ENCODE measurements at places on chromosomes 6 and 20.

GRCh38 chr20:44856856-44857448 lies 28.6 kb upstream of the YWHAB start:
- no peak for DNase-seq

GRCh38 chr20:44018942-44019637 lies 104.4 kb downstream of the TOX2 start:
- DNase-seq: no peak

GRCh38 chr20:35953387-35954199 lies 709 bp downstream of the SCAND1 start:
- peak; percentile 41 for DNase-seq

DNA sequence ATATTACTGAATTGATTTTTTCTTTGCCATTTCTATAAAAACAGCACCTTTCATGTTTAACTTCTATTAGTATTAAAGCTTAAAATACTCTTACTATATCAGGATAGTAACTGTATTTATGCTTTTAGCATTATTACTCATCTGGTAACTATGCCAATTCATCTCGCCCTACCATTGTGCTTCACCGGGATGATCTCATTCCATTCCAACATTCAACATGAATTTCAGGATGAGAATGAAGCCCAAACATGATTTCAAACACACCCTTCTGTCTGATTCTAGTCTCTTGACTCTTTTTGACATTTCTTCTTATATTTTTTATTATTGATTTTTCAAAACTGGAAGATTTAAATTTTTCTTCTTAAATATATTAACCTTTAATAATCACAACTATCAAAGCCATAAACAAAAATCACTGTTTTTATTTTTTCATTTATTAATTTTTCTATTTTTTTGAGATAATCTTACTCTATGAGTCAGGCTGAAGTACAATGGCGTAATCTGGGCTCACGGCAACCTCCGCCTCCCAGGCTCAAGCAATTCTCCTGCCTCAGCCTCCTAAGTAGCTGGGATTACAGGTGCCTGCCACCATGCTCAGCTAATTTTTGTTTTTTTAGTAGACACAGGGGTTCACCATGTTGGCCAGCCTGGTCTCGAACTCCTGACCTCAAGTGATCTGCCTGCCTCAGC lies 46.7 kb downstream of the GJA1 start:
- DNase-seq: peak; percentile 86

- DNase-seq: no peak
Observed at GRCh38 chr6:157461000-157461915, 80.3 kb downstream of the ZDHHC14 start.

DNA sequence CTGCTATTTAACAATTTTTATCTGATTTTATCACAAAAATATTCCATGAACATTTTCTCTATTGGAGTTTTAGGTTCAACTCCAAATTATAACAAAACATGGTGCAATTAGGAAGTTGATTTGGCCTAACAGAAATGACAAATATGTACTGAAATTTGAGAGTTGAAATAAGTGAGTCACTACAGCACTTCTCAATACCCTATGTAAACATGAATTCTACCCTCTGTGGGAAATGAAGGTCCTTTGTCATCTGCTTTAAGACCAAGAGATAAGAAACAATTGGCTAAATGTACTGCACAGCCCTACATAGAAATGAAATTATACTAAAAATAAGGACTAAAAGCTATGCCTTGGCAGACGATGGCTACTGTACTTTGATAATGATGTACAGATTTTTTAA lies 86.2 kb upstream of the BEND6 start:
- DNase-seq: peak; percentile 80

GRCh38 chr20:54337144-54337543 lies 129.3 kb downstream of the PFDN4 start:
- no peak for DNase-seq

GRCh38 chr6:5071216-5071615 lies 13.9 kb upstream of the PPP1R3G start:
- no peak for DNase-seq

DNA sequence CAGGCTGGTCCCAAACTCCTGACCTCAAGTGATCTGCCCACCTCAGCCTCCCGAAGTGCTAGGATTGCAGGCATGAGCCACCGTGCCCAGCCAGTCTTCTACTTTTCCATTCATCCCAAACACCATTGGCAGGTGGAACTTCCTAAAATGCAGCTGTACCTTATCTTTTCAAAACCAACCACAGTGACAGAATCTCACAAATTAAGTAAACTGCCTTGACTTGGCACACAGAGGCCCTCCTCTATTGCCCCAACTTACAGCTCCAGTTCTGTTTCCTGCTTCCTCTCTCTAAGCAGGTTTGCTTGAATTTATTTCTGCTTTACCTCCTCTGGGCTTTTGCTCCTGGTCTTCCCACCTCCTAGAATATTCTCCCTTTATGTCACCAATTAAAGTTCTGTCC lies 7.6 kb downstream of the MYB start:
- no peak for DNase-seq

- DNase-seq: no peak
Observed at GRCh38 chr20:3473944-3474343, 3.1 kb downstream of the ATRN start.

- DNase-seq: peak; percentile 71
Observed at GRCh38 chr6:4253604-4254231, 118.3 kb upstream of the ECI2 start.

DNA sequence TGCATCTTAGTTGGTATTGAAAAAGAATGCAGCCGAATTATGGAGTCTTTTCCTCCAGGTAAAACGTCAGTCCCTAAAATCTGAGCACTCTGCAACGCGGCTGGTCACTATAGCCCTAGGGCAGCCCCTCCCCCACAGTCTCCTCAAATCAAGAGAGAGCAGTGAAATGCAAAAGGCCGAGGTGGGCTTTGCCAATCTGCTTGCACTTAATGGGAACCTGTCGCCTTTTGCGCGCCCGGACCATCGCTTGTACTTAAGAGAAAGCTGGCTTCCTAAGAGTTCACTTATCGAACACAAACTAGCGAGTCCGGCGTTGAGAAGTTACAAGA lies 447 bp downstream of the MCM3 start:
- DNase-seq: peak; percentile 20

- DNase-seq: no peak
Observed at GRCh38 chr6:18327626-18328025, 59.5 kb upstream of the RNF144B start.

GRCh38 chr6:169362501-169363121 lies 109.0 kb upstream of the THBS2 start:
- DNase-seq: peak; percentile 23

DNA sequence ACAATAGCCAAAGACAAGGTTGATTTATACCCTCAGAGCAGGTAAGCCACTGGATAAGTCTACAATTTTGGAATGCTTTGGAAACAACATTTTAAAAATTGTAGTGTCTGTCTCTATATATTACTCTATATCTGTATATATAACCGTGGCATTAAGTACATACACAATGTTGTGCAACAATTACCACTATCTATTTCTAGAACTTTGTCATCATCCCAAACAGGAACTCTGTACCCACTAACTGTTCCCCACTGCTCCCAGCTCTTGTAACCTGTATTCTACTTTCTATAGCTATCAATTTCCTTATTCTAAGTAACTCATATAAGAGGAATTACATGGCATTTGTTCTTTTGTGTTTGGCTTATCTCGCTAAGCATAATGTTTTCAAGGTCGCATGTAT lies 78.2 kb upstream of the ASCC3 start:
- DNase-seq: no peak

- DNase-seq: peak; percentile 75
Observed at GRCh38 chr6:28488916-28489365, 26.7 kb downstream of the GPX6 start.

GRCh38 chr6:146739696-146740095 lies 140.9 kb downstream of the ADGB start:
- no peak for DNase-seq

- no peak for DNase-seq
Observed at GRCh38 chr20:8664778-8665177, 404.1 kb upstream of the PLCB4 start.

DNA sequence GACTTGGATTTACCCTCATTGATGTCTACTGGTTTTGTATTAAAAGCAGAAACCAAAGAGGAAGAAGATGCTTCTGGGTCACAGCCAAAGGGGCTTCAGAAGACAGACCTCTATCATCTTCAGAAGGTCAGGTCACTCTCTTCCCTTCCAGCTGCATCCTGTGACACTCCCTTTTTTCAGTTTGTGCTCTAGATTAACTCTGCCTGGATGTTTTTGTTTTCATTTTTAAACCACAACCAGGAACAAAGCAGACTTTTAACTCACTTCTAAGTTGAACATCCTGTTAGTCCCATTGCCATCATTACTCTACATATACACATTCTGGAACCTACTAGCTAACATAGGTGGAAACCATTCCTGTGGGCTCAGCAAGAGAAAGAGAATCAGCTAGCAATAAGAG lies 45.2 kb downstream of the AKIRIN2 start:
- no peak for DNase-seq

GRCh38 chr20:53088786-53089185 lies 116.6 kb downstream of the TSHZ2 start:
- no peak for DNase-seq

DNA sequence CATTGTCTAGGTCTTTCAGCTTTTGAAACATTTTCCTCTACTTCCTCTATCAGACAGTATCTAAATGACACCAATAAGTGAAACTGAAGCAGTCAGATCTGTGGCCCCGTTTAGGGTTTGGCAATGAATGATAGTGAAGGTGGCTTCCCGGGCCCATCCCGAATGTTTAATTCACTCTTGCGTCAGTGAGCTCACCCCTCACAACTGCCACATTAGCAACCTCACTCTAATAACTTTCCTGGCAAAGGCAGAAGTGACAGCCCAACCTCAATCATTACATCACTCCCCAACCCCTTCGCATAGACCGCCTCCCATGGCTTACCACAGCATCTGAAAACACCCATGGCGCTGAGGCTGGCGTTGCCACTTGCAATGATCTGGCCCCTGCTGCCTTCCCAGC lies 92.4 kb upstream of the CD83 start:
- DNase-seq: no peak

DNA sequence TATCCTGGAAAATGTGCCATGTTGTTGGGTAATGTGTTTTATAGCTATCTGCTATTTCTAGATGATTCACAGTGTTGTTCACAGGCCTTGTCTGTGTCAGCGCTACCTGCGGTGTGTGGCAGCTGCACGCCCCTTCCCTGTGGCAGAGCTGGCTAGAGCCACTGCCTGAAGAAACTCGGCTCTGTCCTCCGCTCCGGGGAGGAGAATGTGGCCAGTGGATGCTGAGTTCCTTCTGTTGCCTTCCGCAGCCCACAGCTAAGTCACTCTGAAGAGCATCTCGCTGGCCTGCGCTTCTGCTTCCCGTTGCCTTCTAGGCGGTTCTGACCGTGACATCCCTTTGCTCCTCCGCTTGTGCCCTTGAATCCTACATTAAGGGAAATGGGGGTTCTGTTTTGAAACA lies 135.1 kb downstream of the PLG start:
- no peak for DNase-seq

DNA sequence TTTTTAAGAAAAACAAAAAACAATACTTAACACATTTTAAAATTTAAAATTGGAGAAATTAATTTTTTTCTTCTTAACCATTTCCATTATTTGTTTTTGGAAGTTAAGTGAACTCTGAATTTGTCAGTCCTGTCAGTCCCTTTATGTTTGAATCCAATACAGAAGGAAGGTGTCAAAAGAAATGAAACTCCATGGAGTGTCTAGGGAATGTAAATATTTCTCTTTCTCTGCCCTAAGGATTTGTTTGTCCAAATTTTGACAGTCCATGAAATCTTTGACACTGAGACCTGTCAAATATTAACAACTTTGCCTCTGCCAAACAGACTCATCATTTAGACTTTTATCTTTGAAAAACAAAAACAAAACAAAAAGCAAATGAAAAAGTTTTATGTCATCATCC lies 166.4 kb downstream of the EPHA7 start:
- no peak for DNase-seq

- DNase-seq: peak; percentile 28
Observed at GRCh38 chr6:134161041-134161440, 108.6 kb upstream of the SLC2A12 start.

DNA sequence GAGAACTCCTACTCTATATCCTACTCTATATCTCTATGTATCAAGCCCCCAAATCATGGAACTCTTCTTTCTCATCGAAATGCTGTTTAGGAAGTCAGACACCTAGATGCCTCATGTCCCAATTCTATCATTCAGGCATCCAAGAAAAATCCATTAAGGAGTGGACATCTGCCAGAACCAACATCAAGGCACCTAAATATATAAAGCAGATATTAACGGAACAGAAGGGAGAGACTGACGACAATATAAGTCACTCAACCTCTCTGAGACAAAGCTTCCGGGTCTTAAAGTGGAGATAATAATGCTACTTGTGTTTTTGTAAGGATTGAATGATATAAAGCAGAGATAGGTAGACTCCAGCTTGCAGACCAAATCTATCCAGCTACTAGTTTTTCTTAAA lies 241.5 kb downstream of the NFATC2 start:
- no peak for DNase-seq
